ENCODE measurements at places on chromosomes 6 and 20.

DNA sequence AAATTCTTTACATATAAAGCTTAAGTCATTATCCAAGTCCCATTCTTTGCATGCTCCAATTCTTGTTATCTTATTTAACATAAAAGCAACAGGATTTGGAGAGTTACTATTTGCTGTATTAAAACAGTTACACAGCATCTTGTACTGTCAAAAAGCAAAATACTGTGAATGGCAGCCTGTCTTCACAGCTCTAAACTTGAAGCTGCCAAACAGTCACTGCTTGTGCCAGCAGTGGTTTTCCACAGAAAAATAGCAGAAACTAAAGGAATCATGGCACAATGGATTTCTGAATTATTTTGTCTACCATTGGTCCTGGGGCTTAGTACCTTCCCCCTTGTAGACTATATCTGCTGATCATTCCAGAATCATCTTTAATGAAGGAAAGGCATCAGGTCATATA lies 107.5 kb downstream of the SESN1 start:
- DNase-seq, result no peak

- DNase-seq, result no peak
These were observed 37.9 kb upstream of the RNF24 start for GRCh38 chr20:4053071-4053919.

DNA sequence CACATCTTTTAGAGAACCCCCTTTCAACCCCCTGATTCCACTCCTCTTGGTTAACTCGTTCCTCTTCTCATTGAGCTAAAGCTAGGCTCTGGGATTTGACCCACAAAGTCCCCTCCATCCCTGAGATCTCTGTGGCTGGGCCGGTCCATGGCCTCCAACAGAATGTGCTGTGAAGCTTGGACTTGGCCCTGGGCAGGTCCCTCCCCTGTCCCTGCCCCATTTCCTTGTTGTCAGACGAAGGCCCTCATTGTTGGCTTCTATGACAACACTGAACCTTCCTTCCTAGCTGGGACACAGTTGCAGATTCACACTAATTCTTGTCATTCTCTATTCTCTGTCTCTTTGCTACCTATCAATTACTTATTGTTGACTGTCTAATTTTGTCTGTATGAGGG lies 156.1 kb downstream of the SYCP2 start:
- no peak for DNase-seq

GRCh38 chr6:125918230-125918629 lies 38.3 kb upstream of the HINT3 start:
- DNase-seq, result no peak

- peak; percentile 69 for DNase-seq
These were observed 14.7 kb downstream of the HLA-F start for GRCh38 chr6:29737707-29738630.

- DNase-seq, result no peak
These were observed 138.1 kb upstream of the SLC24A3 start for GRCh38 chr20:19074356-19074755.

DNA sequence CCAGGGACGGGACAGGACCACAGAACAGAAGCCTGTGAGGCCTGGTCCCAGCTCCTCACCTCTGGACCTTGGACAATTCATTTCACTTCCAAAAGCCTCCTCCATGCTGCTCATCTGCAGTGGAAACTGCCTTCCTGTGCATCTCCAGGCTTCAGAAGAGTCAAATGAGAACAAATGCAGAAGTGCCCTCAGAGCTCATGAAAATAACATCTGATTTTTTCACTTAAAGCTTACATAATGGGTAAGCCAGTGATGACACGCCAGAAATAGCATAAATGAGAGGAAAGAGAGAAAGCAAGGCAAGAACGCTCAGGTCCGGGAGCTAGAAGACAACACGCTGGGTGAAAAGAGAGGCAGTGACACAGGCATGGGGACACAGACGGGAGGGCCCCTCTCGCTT lies 7.9 kb downstream of the CNKSR3 start:
- no peak for DNase-seq

- DNase-seq, result no peak
These were observed 4.8 kb upstream of the ATXN1 start for GRCh38 chr6:16766043-16766536.

- DNase-seq, result no peak
These were observed 9.1 kb downstream of the RBM38 start for GRCh38 chr20:57400231-57400701.

- no peak for DNase-seq
These were observed 12.3 kb downstream of the PCK1 start for GRCh38 chr20:57573242-57573641.

DNA sequence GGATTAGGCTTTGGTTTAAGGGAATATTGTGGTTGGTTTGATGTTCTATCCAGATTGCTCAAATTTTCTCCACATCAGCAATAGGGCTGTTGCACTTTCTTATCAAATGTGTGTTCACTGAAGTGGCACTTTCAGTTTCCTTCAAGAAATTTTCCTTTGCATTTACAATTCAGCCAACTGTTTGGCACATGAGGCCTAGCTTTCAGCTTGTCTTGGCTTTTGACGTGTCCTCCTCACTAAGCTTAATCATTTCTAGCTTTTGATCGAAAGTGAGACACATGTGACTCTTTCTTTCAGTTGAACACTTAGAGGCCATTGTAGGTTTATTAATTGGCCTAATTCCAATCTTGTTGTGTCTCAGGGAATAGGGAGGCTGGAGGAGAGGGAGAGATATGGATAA lies 104.8 kb downstream of the FLRT3 start:
- DNase-seq, result no peak

GRCh38 chr6:162222521-162222920 lies 505.0 kb downstream of the PRKN start:
- DNase-seq, result no peak

DNA sequence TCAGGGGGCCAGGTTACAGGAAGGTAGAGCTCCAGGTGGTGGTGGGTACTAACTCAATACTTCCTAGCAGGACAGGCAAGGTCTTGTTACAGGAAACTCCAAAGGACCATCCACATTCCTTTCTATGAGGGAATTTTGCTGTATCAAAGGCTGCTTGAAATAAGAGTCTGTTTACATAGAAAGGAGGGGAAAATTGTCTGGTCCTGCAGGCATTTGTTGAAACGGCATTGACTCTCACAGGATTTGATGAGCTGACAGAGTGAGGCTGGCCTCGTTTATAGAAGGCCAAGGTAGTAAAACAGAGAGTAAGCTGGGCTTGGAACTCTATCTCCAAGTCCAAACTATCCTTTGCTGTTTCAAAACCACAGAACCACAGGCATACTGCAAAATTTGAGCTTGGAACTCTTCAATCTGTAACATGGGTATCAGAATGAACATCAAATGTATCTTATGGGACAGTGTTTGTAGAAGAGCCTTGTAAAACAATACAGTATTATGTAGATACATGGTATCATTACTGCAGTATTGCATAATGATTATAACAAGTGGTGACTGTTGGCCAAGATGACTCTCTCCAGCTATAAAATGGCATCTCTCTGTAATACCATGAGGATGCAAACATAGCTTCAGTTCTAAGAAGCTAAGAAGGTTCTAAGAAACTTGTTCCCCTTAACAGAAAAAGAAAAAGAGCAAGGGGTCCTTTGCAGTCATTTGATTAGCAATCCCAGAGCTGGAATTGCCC lies 61.5 kb downstream of the TRAM2 start:
- no peak for DNase-seq

- no peak for DNase-seq
These were observed 935.7 kb downstream of the KIF16B start for GRCh38 chr20:15637546-15637945.

GRCh38 chr6:14748679-14749078 lies 497.2 kb upstream of the JARID2 start:
- no peak for DNase-seq

DNA sequence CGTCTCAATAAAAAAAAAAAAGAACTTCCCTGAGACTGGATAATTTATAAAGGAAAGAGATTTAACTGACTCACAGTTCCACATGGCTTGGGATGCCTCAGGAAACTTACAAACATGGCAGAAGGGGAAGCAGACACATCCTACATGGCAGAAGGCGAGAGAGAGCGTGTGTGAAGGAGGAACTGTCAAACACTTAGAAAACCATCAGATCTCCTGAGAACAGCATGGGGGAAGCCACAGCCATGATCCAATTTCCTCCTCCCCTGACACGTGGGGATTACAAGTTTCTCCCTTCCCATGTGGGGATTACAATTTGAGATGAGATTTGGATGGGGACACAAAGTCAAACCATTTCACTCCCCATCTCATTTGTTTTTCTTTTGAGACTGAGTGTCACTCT lies 46.6 kb upstream of the TFAP2C start:
- no peak for DNase-seq
